Stimulated activated CD4-positive, alpha-beta T cell treated with anti-CD3 and anti-CD28 coated beads, Interleukin-2, amount 100 ng/mL, for 4 hours (primary cell): ENCODE measurements at places on chromosomes 5 and 9.

GRCh38 chr5:173231996-173232498 lies 3.0 kb downstream of the NKX2-5 start:
- no peak for DNase-seq

DNA sequence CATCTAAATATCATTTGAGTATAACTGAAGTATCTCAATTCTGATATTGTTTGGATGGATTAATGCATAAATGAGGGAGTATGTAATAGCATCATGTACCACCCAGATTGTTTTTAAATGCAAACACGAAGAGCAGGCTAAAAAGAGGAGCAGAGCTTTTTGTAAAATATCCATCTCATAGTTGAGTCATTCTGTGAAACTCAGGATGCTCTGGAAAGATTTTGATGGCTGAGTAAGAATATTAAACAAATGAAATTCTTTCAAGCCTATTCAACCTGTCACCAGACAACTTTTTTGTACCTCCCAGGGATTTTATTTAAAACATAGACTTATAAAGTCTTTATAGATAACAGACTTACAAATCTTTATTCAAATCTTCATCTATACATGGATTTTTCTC lies 625.9 kb downstream of the TLE4 start:
- DNase-seq, result no peak

DNA sequence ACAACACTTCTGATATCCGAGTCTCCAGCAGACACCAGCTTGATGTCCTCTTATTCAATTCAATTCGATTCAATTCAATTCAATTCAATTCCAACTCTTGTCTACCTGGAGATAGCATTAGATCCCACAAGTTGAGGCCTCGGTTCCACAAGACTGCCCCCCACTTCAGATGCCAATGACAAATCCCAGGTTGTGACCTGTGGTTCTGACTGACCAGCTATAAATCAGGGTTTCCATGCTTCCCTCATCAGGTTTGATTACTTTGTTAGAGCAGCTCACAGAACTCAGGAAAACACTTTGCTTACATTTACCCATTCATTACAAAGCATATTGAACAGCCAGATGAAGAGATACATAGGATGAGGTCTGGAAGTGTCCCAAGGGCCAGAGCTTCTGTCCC lies 82.6 kb downstream of the ALDH7A1 start:
- no peak for DNase-seq

- no peak for DNase-seq
Measured at GRCh38 chr5:124550731-124551130, 195.7 kb downstream of the ZNF608 start.

DNA sequence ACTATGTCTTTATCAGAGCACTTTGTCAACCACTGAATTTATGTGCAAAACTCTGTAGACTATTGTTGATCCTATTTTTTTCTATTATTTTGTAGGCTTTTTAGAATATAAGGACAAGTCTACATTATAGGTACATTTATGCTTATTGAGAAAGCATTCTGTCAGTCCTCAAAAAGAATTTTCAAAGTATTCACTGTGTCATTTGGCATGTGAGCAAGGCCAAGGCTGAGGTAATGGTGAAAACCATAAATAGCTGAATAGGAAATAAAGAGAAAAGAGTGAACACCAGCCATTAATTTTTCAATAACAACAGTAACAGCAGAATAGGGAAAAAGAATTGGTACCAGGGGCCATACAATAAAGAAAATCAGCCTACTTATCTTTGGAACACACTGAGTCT lies 21.0 kb downstream of the SKIC3 start:
- no peak for DNase-seq

- DNase-seq, result no peak
Measured at GRCh38 chr5:160472482-160472881, 50.8 kb downstream of the PTTG1 start.
